ENCODE measurements at places on chromosomes 7 and 10.
A peak's percentile ranks its signal among the peaks of the same experiment; 100 is the strongest.

- peak; percentile 26 for DNase-seq
Observed at GRCh38 chr10:70925377-70926225, 37.2 kb upstream of the PCBD1 start.

DNA sequence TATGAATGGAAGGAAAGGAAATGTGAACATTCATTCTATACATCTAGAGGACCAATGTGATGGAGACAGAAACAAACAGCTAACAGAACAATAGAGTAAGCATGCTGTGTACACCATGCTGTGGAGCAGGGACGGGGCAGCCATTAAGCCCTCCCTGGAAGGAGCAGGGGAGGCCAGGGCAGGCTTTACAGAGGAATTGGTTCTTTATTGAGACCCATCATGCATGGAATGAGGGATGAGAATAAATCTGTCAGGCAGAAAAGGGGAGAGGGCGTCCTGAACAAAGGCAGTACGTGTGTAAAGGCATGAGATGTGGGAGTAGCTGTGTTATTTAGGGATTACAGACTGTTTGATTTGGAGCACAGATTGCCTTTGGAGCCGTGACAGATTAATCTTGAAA is 35.2 kb downstream of the STK17A start:
- DNase-seq = no peak

DNA sequence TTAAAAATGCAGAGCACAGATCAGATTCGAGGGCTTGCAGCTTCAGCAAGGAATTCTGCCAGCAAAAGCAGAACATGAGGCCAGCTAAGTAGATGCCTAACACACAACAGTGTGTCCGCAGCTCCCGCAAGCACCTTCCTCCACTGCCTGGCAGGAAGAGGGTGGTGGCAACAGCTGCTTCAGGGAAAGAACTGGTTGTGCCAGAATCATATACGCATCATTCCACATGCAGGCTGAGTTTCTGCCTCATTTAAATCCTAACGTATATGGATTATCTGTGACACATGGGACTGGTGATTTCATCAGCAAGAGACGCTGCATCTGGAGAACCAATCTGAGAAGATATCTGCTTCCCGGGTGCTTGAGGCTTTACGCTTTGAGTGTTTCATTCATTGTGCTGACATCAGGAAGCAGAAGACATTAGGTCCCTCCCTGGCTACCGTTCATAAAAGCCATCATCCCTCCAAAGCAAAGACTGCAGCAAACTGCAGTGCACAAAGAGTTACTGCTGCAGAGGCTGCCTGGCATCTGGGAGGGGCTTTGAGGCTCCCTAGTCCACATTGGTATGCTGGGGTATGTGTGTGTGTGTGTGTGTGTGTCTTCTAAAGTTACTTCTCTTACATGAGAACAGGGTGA is 78.8 kb downstream of the FAM13C start:
- peak; percentile 63 for DNase-seq

DNA sequence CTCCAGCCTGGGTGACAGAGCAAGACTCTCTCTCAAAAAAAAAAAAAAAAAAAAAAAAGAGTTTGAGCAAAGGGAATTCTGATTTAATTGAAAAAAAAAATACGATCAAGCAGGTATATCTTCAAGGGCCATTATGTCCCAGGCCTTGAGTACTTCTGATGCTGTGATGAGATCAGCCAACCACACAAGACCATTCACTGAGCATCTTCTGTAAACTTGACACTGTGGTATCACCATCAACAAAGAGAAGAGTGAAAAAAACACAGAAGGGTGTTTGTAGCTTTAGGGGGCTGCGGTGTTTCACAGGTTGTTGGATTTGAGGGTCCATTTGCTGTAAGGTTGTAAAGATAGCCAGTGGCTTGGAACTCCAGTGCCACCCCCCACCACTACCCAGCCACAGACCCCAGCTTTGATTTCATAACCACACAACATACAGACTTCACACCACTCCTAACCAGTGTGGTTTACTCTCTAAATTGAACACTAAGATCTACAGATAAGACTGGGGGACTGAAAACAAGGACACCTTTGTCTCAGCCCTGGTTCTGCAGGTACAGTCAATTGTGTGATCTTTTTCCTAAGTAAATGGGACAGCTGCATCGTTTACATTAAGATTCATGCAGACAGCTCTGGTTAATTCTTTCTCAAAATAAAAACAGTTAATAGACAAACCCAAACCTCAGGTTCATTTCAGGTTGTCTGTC is 66.4 kb downstream of the CDC123 start:
- DNase-seq = no peak

GRCh38 chr7:107047902-107048782 is 3.6 kb downstream of the PRKAR2B start:
- no peak for DNase-seq

GRCh38 chr7:106219170-106219569 is 65.6 kb downstream of the NAMPT start:
- DNase-seq = no peak
